ENCODE measurements at places on chromosomes 11 and 22.

GRCh38 chr11:9151631-9152030 lies 60.2 kb upstream of the SCUBE2 start:
- no peak for DNase-seq

DNA sequence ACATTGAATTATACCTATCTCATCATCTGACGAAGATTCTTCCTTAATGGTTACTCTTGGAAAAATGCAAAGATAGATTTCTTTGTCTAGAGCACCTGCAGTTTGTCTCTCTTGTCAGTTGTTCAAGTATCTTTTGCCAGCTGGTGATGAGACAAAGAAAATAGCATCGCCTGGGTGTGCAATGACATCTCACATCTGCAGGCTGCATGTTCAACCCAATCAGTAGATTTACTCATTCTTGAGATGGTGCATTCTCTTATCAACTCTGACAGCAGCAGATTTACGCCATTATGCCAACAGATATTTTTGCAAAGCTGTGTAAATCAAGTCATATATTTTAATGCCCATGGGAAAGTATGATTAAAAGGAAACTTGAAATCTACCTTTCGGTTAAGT lies 164.6 kb upstream of the PDGFD start:
- DNase-seq: no peak

DNA sequence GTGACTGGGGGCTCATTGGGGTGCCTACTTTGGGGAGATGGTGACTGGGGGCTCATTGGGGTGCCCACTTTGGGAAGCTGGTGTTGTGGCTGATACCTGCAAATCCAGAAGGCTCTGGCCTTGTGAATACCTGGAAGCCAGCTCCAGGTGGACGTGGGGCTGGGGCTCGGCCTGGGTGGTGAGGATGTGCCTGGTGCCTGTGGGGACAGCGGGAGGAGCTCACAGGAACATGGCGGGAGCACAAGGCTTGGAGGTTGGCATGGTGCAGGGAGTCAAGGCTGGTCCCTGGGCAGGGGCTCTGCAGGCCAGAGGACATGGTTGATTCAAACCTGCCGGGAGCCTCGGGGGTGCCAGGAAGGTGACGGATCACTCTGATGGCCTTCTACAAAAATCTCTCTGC lies 1165.7 kb downstream of the BRD1 start:
- no peak for DNase-seq

DNA sequence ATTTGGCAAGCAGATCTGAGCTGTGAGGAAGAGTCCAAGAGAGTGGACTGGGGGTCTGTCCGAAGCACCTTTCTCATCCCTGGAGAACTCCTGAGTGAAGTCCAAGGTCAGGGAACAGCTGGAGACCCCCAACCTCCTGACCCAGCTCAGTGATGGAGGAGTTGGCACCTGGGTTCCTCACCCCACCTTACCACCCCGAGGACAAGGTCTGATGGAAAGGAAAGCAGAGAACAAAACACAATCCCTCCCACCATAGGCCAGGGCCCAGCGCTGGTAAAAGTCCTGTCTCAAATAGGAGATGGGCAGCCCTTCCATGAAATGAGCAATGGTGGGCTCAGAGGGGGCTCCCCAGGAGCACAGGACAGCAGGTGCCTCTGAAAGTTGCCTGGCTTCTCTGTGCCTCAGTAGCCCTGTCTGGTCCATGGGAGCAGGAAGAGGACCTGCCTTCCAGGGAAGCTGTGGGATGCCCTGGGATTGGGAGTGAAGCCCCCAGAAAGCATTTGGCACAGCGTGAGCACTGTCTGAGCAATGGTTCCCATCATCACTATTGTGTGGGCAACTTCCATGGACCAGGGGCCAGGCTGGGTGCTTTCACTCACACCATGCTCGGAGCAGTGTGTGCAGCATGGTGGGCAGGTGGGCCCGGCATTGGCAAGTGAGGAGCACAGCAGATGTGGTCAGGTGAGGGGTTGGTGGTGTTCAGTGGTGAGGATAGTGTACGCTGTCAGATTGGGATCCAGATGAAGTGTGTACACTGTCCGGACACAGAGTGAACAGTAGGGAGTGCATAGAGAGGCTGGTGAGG lies 7.5 kb downstream of the TRIM29 start:
- DNase-seq: no peak

DNA sequence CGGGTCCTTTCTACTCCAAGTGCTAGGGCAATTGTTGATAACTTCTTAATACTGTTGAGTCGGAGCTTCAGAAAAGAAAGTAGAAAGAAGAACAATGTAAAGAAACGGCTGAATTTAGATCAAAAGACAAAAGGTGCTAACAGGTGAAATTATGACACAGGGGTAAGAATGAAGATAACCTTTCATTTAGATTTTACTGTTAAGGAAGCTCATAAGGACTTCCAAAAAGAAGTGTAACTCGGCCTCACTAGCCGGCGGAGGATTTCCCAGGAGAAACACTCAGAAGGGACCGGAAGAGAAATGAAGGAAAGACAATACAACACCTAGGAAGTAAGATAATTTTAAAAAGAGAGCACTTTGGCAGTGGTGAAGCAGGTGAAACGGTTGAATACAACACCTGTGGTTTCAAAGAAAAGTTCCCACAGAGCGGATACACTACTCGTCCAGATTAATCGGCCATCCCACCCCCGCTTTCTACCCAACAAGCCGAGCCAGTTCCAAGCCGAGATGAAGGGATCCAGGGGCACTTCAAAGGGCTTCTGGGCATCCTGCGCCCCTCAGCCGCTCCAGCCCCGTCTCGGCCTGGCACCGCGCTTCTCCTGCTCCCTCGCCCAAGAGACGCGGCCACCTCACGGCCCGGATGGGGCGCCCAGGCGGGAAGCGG lies 737 bp downstream of the PPP2R1B start:
- DNase-seq: no peak

DNA sequence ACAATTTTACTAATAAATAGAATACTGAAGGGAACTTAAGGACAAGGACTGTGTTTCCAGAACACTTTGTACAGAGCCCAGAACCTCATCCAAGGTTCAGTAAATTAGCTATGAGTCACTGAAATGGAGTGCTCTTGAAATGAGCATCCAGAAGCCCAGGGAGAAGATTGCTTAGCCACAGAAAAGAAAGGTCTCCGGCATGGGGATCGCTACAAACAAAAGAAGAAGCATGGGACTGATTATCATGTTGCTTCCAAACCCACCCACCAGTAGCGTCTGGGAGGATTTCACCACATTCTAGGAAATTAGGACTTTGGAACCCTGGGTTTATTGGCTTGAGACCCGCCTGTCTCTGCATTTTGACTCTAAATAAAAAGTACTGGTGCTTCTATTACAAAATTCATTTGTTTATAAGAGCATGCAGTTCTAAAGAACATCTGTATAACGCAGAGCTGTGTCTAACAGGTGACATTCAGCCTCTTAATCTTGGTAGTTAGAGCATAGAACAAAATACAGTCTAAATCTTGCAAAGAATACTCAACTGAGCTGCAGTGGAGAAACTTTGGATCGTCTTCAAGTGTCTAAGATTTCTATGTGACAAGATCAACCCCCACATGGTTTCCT lies 35.9 kb upstream of the SESN3 start:
- no peak for DNase-seq

- no peak for DNase-seq
Measured at GRCh38 chr11:27721264-27722116, 21.2 kb upstream of the BDNF start.

DNA sequence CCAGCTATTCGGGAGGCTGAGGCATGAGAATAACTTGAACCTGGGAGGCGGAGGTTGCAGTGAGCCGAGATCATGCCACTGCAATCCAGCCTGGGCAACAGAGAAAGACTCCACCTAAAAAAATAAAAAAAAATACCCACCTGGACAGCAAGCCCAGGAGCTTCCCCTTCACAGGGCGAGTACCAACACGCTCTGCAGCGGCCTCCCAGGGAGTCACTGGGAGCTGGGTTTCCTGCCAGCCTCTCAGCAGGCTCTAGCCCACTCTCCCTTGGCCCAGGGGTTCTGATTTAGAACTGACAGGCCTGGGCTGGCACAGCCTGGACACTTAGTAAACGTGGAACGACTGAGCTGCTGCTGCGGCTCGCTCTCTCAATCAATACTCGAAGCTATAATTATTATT lies 2.0 kb upstream of the CABP7 start:
- no peak for DNase-seq

DNA sequence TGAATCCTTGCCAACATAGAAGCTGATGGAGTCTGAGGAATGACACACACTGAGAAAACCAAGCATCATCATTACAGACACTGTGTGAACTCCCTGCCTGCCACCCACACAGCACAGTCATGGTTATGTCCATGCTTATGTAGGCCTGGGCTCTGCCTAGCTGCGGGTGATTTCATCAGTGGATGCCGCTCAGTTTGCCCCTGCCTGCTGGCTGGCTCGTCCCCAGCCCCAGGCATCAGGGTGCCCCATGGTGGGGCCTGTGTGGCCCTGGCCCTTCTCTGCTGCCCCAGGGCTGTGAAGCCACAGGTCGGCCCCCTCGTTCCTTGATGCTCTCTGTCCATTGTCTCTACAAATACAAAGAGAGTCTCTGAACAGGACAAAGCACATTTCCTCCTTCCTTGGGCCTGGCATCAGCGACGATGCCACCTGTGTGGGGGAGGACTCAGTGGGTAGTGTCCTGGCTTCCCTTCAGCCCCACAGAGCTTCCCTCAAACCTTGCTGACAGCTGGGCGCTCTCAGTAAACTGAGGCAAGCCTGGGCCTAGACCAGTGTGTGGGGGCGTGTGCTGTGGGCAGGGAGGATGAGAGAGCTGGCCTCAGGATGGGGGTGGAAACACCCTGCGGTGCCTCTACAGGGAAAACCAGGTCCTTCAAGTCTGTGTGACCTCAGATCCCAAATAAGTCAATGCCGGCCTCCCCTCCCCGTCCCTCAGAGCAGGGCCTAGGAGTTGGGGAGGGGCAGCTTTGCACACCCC lies 20.0 kb upstream of the TUB start:
- no peak for DNase-seq

DNA sequence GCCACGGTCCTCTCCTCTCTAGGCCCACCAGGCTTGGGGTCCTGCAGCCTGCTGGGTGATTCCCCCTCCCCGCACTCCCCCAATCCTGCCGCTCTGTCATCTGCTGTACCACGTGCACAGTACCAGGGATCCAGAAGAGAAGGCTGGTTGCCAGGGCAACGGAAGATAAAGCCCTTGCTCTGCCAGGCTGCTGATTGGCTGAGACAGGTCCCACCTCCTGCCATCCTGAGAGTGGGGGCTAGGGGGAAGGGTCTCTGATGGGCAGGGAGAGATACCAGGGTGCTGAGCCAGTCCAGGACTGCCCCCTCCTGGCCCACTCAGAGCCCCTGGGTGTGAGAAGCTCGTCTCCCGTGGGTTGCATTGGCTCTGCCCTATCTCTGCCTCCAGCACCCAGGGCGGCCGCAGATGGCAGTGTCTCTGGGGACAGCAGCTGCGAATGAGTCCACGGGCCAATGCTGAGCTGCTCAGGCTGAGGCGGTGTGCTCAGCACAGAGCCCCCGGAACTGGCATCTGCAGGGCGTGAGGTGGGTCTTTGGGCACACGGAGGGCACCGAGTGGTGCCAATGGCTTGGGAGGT lies at the start of gene SMIM45:
Gene SMIM45, plus strand, starts transcription at position 253 of the 577 bp plus-strand sequence.
- no peak for DNase-seq

DNA sequence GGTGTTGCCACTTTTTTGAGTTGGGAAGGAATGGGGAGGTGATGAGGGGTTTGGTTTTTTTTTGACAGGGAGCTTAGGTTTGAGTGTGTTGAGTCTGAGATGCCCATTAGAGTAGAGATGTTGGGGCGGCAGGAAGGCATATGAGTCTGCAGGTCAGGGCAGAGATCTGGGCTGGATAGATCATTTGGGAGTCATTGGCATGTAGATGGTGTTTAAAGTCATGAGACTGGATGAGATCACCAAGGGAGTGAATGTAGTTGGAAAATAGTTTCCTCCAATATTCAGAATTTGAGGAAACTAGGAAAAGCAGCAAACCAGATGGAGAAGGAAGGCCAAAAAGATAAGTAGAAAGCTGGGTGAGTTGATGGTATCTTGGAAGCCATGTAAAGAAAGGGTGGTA lies 2.1 kb upstream of the ANAPC15 start:
- DNase-seq: no peak

GRCh38 chr11:46603704-46604308 lies 10.0 kb upstream of the AMBRA1 start:
- no peak for DNase-seq

- DNase-seq: no peak
Measured at GRCh38 chr11:87437844-87438223, 400.1 kb downstream of the TMEM135 start.

GRCh38 chr22:32608494-32608893 lies 133.9 kb downstream of the FBXO7 start:
- DNase-seq: no peak

DNA sequence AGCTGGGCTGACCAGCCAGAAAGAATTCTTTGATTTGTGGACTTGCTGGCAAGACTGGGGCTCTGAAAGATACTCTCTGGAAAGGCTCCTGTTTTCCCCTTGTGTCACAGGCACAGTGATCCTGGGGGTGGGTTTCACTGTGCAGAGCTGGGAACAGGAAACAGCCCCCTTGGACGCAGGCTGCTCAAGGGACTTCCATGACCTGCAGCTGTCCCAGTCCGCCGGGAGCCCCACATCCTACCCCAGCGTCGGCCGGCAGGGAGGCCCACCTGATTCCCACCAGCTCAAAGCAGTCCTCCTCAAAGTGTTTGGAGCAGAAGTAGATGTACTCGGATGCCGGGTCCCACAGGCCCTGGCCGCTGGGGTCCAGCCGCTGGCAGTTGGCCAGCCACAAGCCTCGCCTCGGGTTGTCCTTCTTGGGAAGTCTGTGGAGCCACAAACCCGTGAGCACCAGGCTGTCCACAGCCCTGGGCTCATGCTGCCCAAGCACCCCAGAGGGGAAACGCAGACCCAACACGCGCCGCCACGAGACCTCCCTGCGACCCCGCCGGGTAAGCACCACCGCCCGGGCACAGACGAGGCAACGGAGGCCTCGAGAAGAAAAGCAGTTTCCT lies 824 bp downstream of the THAP7 start:
- DNase-seq: no peak

DNA sequence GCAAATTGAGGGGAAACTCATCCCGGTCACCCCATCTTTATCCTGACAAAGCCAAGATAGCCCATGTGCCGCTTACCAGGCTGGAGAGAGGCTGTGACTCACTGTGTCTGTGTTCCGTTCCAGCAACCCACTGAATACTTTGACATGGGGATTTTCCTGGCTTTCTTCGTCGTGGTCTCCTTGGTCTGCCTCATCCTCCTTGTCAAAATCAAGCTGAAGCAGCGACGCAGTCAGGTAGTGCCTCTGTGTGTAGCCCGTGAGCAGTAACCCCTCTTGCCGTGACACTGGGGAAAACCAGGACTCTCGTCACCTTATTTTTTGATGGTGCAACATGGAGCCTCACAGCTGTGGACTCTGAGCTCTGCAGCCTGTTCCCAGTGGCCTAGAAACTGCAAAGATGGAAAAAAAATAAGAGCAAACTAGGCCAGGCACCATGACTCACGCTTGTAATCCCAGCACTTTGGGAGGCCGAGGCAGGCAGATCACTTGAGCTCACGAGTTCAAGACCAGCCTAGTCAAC lies 16.9 kb downstream of the C22orf31 start:
- no peak for DNase-seq

All from GM19239 (cell line).